ENCODE measurements at places on chromosomes 5 and 9.

- no peak overlapping the region for H3K27ac ChIP-seq
- H3K36me3 ChIP-seq: no peaks in the 10 kb centered on the region
- no peak for DNase-seq
These were observed 311.5 kb downstream of the EFNA5 start for GRCh38 chr5:107359033-107359915.

- H3K36me3 ChIP-seq: no peaks in the 10 kb centered on the region
- no peak for DNase-seq
- H3K27ac ChIP-seq: no peak overlapping the region
- H3K4me3 ChIP-seq: no peak overlapping the region
- H3K4me1 ChIP-seq: peaks cover 2% of the 10 kb centered on the region
These were observed 199.7 kb upstream of the TLE4 start for GRCh38 chr9:79371948-79372555.

GRCh38 chr9:137487454-137488326, 28.6 kb upstream of the NSMF start:
- no peak overlapping the region for H3K4me3 ChIP-seq
- no peaks in the 10 kb centered on the region for H3K36me3 ChIP-seq
- no peaks in the 10 kb centered on the region for H3K4me1 ChIP-seq
- peak overlapping the region; percentile 71 for H3K27ac ChIP-seq

DNA sequence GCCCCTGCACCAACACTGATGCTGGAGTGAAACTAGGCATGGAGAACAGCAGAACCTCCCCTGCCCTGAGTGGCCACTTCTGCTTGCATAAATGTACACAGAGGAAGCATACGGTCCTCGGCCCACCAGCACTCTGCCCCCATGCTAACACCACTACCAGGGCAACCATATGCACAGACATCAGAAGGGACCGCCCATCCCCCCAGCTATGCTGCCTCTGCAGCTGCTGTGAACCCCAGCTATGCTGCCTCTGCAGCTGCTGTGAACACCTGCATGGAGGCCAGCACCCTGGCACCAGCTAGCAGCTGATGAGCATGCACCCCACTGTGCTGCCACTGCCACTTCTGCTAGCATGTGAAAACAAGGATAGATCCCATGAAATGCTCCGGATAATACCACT, 250.3 kb downstream of the TUSC1 start:
- H3K27me3 ChIP-seq: no peaks in the 10 kb centered on the region
- H3K36me3 ChIP-seq: no peaks in the 10 kb centered on the region
- no peak overlapping the region for H3K27ac ChIP-seq
- DNase-seq: no peak

- no peak overlapping the region for H3K4me3 ChIP-seq
- H3K4me1 ChIP-seq: no peaks in the 10 kb centered on the region
- DNase-seq: no peak
- no peaks in the 10 kb centered on the region for H3K27me3 ChIP-seq
These were observed 18.2 kb downstream of the MLANA start for GRCh38 chr9:5908918-5909317.

DNA sequence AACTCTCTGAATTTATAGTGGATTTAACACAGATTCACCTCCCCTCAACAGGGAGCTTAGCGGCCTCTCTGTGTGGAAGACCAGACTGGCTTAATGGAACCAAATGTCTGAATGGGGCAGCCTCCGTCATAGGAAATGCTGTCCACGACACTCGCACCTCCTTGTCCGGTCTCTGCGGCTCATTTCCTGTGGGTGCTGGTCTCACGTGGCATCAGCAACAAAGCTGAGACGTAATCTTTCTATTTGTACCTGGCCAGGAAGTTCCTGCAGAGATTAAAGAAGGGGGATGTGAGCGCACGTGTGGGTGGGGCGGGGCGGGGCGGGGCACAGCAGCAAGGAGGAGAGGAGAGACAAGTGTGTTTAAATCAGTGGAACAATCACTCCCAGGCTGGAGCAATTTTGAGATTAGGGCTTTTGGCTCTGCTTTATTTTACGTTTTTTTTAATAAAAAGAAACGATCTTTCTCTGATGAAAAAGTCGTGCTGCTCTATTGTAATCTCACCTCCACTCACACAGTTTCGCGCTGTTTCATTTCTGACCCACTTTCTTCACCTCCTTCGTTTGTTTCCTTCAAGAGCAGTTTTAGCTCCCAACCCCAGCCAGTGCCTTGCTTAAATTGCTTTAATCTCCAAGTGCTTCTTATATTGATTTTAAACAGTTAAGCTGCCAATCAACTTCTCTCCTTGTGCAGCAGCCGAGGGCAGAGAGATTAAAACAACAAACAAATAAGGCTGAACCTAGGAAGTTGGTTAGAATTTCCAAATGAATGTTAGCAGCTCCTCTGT, 132.2 kb upstream of the ASTN2 start:
- peak overlapping the region; percentile 5 for H3K4me3 ChIP-seq
- no peaks in the 10 kb centered on the region for H3K36me3 ChIP-seq
- DNase-seq: no peak
- peaks cover 17% of the 10 kb centered on the region for H3K27me3 ChIP-seq
- peaks cover 27% of the 10 kb centered on the region for H3K4me1 ChIP-seq

- no peak overlapping the region for H3K27ac ChIP-seq
- H3K4me3 ChIP-seq: no peak overlapping the region
- peaks cover 2% of the 10 kb centered on the region for H3K27me3 ChIP-seq
- peaks cover 14% of the 10 kb centered on the region for H3K4me1 ChIP-seq
- H3K36me3 ChIP-seq: peaks cover 3% of the 10 kb centered on the region
- peak; percentile 30 for DNase-seq
These were observed 232.6 kb downstream of the EPB41L4A start for GRCh38 chr5:112186401-112186990.

DNA sequence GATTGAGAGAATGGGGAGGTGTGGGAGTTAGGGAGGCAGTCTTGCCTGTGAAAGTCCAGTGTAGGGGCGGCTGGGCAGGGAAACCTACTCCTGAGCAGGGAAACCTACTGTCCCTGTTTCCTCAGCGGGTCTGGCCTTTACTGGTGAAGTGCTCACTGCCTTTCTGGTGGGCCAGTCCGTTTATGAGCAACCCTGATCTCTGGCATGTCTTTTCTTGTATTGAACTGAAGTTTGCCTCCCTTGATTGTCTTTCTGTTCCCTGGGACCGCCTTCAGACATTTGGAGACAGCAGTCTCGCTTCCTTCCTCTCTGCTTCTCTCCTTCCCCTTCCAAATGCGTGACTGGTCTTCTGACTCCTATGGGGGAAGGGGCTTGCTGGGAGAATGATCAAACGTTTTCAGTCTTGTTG, 2.9 kb downstream of the SNX18 start:
- no peaks in the 10 kb centered on the region for H3K27me3 ChIP-seq
- H3K36me3 ChIP-seq: peaks cover 5% of the 10 kb centered on the region
- peaks cover 47% of the 10 kb centered on the region for H3K4me1 ChIP-seq
- DNase-seq: no peak
- H3K27ac ChIP-seq: no peak overlapping the region
- H3K4me3 ChIP-seq: peak overlapping the region; percentile 87

GRCh38 chr5:68995845-68996545, 97.8 kb upstream of the SLC30A5 start:
- no peak for DNase-seq
- H3K4me3 ChIP-seq: no peak overlapping the region
- no peaks in the 10 kb centered on the region for H3K27me3 ChIP-seq
- H3K4me1 ChIP-seq: peaks cover 4% of the 10 kb centered on the region
- no peaks in the 10 kb centered on the region for H3K36me3 ChIP-seq

- peaks cover 60% of the 10 kb centered on the region for H3K4me1 ChIP-seq
- H3K27ac ChIP-seq: no peak overlapping the region
- no peak for DNase-seq
- H3K36me3 ChIP-seq: no peaks in the 10 kb centered on the region
- H3K4me3 ChIP-seq: no peak overlapping the region
These were observed 72.2 kb downstream of the EBF1 start for GRCh38 chr5:159027504-159027903.

DNA sequence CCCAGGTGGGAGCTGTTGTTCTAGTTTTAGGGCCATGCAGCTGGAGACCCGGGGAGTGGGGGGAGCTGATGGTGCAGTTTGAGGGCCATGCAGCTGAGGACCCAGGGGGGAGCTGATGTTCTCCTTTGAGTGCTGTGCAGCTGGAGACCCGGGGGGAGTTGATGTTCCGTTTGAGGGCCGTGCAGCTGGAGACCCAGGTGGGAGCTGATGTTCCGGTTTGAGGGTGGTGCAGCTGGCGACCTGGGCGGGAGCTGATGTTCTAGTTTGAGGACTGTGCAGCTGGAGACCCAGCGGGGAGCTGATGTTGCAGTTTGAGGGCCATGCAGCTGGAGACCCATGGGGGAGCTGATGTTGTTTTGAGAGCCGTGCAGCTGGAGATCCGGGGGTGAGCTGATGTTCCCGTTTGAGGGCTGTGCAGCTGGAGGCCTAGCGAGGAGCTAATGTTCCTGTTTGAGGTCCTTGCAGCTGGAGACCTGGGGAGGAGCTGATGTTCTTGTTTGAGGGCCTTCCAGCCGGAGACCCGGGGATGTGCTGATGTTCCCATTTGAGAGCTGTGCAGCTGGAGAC, 14.6 kb downstream of the PDCD6 start:
- H3K4me3 ChIP-seq: no peak overlapping the region
- H3K4me1 ChIP-seq: no peaks in the 10 kb centered on the region
- H3K27ac ChIP-seq: peak overlapping the region; percentile 62
- no peak for DNase-seq

- peaks cover 17% of the 10 kb centered on the region for H3K36me3 ChIP-seq
- H3K27ac ChIP-seq: peak overlapping the region; percentile 75
- H3K4me1 ChIP-seq: peaks cover 3% of the 10 kb centered on the region
- DNase-seq: no peak
- H3K4me3 ChIP-seq: no peak overlapping the region
These were observed 17.5 kb upstream of the ROPN1L start for GRCh38 chr5:10424124-10424731.

GRCh38 chr5:8727396-8727795, 818.5 kb downstream of the SEMA5A start:
- H3K4me1 ChIP-seq: no peaks in the 10 kb centered on the region
- peaks cover 2% of the 10 kb centered on the region for H3K36me3 ChIP-seq
- H3K27me3 ChIP-seq: no peaks in the 10 kb centered on the region
- DNase-seq: no peak
- no peak overlapping the region for H3K27ac ChIP-seq

DNA sequence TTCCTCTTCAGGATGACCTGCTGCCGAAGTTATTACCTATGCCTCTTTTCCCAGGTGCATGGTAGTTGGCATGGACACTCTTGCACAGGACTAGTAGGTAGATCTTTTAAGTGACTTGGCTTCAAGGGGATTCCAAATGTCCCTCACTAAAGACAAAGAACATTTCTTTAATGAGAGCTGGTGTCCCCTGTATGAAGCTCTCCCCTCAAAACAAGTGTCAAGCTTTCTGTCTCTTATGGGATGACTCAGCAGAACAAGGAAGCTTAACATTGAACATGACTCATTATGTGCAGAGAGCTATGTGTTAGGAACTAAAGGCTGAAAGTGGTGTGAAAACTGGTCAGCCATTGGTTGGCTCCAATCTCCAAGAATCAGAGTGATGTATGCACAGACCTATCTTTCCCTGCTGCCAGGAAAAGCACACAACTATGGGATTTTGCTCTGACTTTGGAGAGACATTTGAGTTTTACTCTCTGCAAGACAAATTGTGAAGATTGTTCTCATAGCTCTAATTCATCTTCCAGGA, 120.5 kb downstream of the PRDM6 start:
- H3K27me3 ChIP-seq: no peaks in the 10 kb centered on the region
- no peak for DNase-seq
- no peak overlapping the region for H3K4me3 ChIP-seq
- H3K27ac ChIP-seq: no peak overlapping the region

GRCh38 chr5:79285285-79285684, 49.4 kb downstream of the JMY start:
- H3K27ac ChIP-seq: no peak overlapping the region
- H3K36me3 ChIP-seq: peaks cover 3% of the 10 kb centered on the region
- no peak overlapping the region for H3K4me3 ChIP-seq
- H3K4me1 ChIP-seq: peaks cover 8% of the 10 kb centered on the region
- H3K27me3 ChIP-seq: no peaks in the 10 kb centered on the region

- no peaks in the 10 kb centered on the region for H3K27me3 ChIP-seq
- DNase-seq: no peak
- H3K4me1 ChIP-seq: peaks cover 4% of the 10 kb centered on the region
- no peaks in the 10 kb centered on the region for H3K36me3 ChIP-seq
- no peak overlapping the region for H3K4me3 ChIP-seq
These were observed 50.4 kb upstream of the PLPP1 start for GRCh38 chr5:55585206-55585610.

- H3K27ac ChIP-seq: no peak overlapping the region
- peaks cover 11% of the 10 kb centered on the region for H3K4me1 ChIP-seq
- no peaks in the 10 kb centered on the region for H3K27me3 ChIP-seq
- H3K36me3 ChIP-seq: peaks cover 14% of the 10 kb centered on the region
These were observed 99.3 kb downstream of the CDK5RAP2 start for GRCh38 chr9:120480707-120481106.

GRCh38 chr9:33161011-33161588, 6.0 kb downstream of the B4GALT1 start:
- H3K36me3 ChIP-seq: no peaks in the 10 kb centered on the region
- H3K4me1 ChIP-seq: peaks cover 79% of the 10 kb centered on the region
- no peak for DNase-seq
- peak overlapping the region; percentile 45 for H3K4me3 ChIP-seq
- no peaks in the 10 kb centered on the region for H3K27me3 ChIP-seq
- peak overlapping the region; percentile 20 for H3K27ac ChIP-seq

- no peaks in the 10 kb centered on the region for H3K27me3 ChIP-seq
- no peak overlapping the region for H3K27ac ChIP-seq
- no peak overlapping the region for H3K4me3 ChIP-seq
- H3K4me1 ChIP-seq: no peaks in the 10 kb centered on the region
These were observed 206.3 kb downstream of the IRX1 start for GRCh38 chr5:3801967-3802366.

GRCh38 chr9:78958892-78959291, 612.9 kb upstream of the TLE4 start:
- H3K4me1 ChIP-seq: no peaks in the 10 kb centered on the region
- H3K27me3 ChIP-seq: no peaks in the 10 kb centered on the region
- H3K4me3 ChIP-seq: no peak overlapping the region
- H3K27ac ChIP-seq: no peak overlapping the region

GRCh38 chr5:150163547-150164059, 3.0 kb upstream of the CDX1 start:
- H3K27me3 ChIP-seq: peaks cover 44% of the 10 kb centered on the region
- peaks cover 65% of the 10 kb centered on the region for H3K4me1 ChIP-seq
- H3K4me3 ChIP-seq: peak overlapping the region; percentile 35
- H3K36me3 ChIP-seq: no peaks in the 10 kb centered on the region
- H3K27ac ChIP-seq: no peak overlapping the region
